ENCODE measurements at places on chromosomes 11 and 22.

GRCh38 chr11:70504246-70505020 lies 106.1 kb downstream of the CTTN start:
- no peak for ATAC-seq

GRCh38 chr11:120203626-120204025 lies 7.2 kb upstream of the OAF start:
- ATAC-seq = no peak

- no peak for ATAC-seq
Observed at GRCh38 chr11:112281726-112282125, 21.1 kb upstream of the PLET1 start.

DNA sequence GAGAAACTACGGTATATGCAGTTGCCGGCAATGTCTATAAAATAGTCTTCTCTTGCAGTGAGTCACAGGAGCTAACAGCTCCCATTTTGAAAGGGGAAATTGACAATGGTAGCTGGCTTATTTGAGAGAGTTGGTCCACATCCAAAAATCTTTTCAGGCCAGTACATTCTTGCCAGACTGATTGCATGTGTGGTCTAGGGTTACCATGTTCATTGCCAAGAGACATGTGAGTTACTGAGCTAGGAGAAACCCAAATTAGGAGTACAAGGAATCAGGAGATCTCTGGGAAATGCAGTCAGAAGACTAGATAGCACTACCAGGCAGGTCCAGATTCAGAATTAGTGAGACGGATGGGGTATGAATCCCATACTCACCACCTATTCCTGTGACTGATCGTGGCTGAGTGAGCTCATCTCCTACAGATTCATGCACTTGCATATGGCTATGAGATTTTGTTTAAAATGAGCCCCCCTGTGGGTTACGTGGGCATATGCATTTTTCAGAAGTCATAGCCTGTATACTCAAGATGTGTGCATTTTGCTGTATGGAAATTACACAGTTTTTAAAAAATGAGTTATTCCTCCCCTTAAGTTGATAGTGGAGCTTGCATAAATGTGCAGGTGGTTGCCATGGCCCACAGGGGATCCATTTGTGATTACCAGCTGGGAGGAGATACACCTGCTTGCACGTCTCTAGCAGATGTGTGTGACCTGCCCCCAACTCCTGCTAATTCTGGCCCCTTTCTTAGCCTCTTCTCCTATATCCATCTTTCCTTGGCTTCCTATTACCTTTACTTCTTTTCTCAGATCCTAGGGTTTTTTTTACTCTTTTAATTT lies 102.7 kb downstream of the COMMD9 start:
- ATAC-seq = no peak

DNA sequence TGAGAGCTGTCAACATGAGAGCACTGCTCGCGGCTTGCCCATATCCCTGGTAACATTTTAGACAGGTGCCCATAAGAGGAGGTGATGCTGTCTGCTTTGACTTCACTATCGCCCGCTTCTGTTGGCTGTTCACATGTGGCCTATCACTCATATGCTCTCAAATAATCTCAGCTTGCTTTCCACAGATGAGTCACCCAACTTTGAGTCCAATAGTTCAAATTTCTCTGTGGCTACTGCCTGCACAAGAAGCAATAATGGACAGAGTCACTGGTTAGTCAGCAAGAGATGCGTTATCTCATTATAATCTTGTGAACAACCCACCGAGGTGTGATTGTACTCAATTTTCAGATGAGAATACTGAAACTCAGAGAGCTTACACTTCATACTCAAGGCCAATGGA lies 1714.1 kb downstream of the LRRC4C start:
- no peak for ATAC-seq

DNA sequence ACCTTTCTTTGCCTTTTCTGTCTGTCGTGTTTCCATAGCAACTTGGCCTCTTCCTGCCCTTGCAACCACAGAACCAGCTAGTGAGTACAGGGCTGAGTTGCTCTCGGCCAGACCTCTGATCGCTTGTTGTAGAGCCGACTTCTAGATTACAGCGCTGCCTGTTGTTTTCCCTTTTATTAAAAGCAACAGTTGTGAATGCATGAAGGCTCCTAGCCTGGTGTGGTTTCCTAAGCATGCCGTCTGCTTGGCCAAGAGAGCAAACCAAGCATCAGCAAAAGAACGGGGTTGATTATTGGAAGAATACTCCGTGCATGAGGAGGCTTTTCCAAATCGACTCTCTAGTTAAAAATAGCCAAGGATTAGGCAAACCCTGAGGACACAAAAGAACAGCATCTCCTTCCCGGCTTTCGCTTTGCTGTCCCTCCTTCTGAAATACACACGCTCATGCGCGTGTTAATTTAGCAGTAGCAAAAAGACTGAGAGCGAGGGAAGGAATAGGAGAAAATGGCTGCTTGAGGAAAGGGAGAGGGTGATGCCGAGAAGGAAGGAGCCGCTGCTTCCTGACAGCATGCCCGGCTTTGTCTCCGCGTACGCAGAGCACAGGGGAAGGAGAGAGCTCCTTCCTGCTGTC lies 71.5 kb upstream of the TTC12 start:
- ATAC-seq = no peak

- no peak for ATAC-seq
Observed at GRCh38 chr11:96307776-96308140, 35.2 kb downstream of the MAML2 start.

- peak; percentile 40 for ATAC-seq
Observed at GRCh38 chr11:1371836-1372465, 17.8 kb upstream of the BRSK2 start.

- ATAC-seq = peak; percentile 79
Observed at GRCh38 chr11:95055283-95055897, 6.2 kb downstream of the KDM4F start.

Measured in stimulated activated memory B cell treated with anti-CD40 and anti-IgM and Interleukin-4, amounts not matched to agents 10 μg/mL and 1 μg/mL and 100 μg/mL, for 72 hours (primary cell).